NCI-H446 (cell line): ENCODE measurements at places on chromosomes 2 and 18.

DNA sequence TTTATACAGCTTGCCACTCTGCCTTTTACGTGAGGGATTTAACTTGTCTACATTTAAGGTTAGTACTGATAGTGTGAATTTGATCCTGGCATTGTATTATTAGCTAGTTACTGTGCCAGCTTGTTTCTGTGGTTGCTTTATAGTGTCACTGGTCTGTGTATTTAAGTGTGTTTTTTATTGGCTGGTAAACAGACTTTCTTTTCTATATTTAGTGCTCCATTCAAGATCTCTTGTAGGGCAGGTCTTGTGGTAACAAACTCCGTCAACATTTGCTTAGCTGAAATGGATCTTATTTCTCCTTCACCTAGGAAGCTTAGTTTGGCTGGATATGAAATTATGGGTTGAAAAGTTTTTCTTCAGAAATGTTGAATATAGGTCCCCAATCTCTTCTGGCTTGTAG, 1971.0 kb upstream of the LRRTM1 start:
- DNase-seq, result no peak

GRCh38 chr2:708667-709066, 31.5 kb upstream of the TMEM18 start:
- DNase-seq, result no peak

- peak; percentile 50 for DNase-seq
Measured at GRCh38 chr2:75627902-75628504, 18.6 kb upstream of the MRPL19 start.

- DNase-seq, result no peak
Measured at GRCh38 chr2:39264733-39265132, 21.0 kb upstream of the CDKL4 start.

DNA sequence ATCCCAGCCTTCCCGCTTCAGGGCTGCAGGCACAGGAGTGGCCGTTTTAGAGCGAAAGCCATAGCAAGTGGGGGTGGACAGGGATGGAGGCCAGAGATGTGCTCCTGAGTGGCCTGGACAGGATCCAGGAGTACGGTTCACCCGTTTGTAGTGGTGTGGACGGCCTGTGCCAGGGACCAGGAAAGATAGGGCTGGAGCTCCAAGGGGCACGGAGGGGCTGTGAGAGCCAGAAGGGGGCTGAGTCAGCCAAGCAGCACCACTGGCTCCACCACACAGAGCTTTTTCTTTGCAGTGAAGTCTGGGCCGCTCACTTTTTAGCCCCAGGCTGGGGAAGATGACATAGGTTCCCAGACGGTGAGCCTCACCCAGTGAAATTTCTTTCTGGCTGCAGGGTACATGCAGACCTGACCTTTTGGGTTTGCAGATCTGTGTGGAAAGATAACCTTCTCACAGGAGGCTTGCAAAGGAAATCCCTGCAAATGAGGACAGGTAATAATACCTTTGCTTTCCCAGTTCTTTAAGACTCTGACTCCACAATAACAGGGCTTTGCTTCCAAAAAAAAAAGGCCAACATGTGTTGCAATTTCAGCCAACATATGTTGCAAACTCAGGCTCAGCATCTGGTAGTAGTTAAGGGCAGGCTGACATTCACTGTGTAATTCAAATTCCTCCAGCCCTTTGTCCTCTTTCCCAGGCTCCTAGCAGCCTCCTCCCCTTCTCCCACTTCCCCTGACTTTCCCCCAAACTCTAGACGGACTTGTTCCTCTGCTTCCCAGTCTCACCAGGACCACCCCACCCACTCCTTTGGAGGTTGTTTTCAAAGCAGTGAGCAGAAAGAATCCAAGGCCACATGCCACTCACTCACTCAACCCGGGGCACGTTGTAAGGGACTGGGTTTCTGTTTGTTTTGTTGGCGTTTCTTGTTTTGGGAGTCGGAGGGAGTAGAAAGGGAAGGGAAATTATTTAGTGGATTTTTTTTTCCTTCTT, 20.3 kb upstream of the LAPTM4A start:
- no peak for DNase-seq

DNA sequence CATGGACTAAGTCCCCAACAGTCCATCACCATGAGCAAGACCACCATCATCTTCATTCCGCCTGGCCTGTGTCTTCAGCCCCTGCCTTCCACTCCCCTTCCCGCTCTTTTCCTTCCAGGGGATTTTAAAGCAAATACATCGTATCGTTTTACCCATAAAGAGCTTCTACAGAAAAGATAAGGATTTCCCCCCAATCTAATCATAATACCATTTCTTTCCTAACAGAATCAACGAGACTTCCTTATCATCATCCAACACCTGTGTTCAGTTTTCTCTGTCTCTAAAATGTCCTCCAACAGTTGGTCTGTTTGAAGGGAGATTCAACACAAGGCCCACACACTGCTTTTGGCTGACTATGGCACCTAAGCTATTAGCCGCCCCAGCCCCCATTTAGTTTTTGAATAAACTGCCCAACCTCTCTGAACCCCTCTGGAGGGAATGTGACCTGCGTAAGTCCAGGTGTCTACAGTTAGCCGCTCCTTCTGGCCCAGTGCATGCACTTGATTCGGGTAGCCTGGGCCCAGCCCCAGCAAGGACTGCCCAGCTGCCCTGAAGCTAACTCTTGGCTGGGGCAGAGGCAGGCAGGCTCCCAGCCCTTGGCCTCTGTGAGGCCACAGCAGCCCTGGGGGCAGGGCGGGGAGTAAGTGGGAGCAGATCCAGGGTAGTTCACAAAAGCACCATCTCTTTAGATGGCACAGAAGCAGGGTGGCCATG, 25.3 kb upstream of the SEMA4C start:
- peak; percentile 71 for DNase-seq

DNA sequence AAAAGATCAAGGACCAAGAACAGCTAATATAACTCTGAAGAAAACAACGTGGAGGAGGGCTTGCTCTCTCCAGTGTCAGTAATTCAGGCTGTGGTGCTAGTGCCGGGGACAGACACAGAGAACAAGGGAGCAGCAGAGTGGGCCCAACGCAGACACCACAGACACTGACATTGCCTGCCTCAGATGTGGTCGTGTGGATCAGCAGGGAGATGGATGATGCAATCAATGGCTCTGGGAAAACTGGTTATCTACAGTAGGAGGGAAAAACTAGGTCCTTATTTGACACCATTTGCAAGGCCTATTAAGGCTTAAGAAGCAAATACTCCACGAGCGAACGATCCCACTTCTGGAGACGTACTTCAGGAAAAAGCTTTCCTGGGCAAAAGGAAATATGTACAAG, 36.1 kb downstream of the HDLBP start:
- no peak for DNase-seq

GRCh38 chr18:37742436-37742835, 176.8 kb upstream of the CELF4 start:
- DNase-seq, result no peak

- DNase-seq, result no peak
Measured at GRCh38 chr2:134271758-134272157, 17.9 kb downstream of the MGAT5 start.

DNA sequence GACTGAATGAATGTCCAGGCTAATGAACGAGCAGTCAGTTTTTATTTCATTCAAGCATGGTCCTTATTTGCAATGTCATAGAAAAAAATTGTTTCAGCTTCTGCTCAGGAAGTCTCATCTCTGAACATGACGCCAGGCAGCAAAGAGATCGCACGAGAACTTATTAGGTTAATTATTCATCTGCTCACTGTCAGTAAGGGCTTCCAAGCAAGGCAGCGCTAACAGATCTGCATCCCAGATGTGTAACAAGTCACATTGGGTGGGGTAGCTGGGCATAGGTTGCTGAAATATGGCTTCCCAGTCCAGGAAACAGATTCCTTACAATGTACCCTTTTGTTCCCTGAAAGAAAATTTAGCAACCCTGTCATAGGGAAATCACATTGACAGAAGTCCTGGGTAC, 63.5 kb downstream of the ANKRD44 start:
- no peak for DNase-seq

DNA sequence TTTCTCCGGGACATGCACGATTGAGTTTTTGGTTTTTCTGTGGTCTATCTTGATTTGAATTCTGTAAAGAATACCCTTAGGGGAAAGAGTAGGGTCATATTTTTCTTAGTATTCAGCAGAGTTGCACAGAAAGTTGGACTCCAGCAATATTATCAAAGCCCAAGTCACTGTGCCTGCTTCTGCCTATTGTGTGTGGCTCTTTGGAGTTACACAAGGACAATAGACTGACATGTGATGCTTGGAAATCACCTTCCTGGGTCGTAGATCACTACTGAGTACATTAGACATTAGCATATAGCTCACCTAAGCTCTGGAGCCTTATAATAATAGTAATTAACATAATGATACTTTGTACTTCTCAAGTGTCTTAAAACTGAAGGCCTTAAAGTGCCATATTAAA, 238.8 kb upstream of the FOSL2 start:
- DNase-seq, result no peak

DNA sequence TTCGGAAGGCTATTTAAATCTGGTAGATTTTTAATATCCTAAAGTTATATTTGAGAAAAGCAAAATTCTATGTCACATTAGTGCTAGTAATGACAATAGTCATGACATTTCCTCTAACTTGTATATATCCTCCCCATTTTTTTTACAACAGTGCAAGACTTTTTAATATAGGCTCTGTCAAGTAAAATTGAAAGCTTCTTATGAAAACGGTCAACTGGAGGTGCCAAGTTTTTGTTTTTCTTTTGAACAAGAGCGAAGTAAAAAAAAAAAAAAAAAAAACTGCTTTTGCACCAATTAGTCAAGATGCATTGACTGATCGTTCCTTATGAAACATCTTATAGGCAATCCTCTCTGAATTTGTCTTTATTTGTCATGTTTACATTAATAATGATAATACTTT, 389.3 kb downstream of the STK39 start:
- no peak for DNase-seq

DNA sequence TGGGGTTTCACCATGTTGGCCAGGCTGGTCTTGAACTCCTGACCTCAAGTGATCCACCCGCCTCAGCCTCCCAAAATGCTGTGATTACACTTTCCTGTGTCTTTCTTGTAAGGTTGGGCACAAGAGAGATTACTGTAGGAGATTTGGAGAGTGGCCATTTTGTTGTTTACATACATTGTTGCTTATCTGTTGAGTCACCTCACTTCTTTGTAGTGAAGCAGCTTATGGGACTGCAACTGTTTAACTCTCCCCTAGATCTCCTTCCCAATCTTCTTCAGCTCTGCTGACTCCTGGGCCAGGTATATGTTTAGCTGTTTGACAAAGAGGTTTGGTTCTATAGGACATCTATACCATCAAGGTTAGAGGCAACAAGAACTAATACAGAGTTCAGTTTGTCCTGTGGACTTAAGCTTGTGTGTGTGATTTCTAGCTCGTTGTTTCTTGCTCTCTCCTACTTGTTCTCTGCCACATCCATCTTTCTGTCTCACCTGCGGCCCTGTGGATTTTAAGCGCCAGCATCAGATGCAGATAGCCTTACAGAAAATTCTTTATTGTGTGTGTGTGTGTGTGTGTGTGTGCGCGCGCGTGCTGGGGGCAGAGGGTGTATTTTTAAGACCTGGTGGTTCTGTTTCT, 95.4 kb downstream of the HAUS1 start:
- no peak for DNase-seq
